AG04449 (cell line): ENCODE measurements at places on chromosomes 6 and 20.

- DNase-seq: no peak
Measured at GRCh38 chr6:106516616-106517015, 112.7 kb downstream of the RTN4IP1 start.

GRCh38 chr20:53216478-53216855, 244.3 kb downstream of the TSHZ2 start:
- DNase-seq: no peak

GRCh38 chr6:89204096-89204495, 13.1 kb downstream of the GABRR1 start:
- DNase-seq: no peak

DNA sequence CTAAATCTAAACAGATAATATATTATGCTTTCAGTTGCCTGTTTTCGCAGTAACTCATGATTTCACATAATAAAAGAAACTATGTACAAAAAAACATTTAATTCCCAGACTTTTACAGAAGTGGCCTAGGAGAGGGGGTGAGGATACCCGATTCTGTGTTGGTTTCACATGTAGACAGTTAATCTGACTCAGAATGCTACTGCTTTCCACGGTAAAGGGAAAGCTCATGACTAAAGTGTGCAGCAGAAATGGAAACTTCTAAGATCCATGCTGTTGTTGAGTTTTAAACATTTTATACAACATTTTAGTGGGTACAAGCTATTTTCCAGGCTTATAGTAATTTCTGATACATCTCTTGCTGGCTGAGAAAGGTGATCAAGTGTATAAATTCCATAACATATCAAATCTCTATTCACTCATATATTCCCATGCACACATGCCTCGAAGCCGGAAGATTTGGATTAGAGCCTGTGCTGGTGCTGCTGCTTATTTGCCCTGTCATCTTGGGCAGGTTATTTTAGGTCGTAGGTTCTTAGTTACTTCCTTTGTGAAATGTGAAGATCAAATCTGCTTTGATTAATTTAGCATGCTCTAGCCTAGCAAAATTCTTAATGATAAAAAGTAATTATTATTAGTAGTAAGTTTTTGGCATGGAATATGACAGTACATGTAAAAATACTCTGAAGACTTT, 896.7 kb upstream of the MAP3K7 start:
- no peak for DNase-seq

- peak; percentile 36 for DNase-seq
Measured at GRCh38 chr20:35093267-35093884, 769 bp upstream of the TRPC4AP start.

DNA sequence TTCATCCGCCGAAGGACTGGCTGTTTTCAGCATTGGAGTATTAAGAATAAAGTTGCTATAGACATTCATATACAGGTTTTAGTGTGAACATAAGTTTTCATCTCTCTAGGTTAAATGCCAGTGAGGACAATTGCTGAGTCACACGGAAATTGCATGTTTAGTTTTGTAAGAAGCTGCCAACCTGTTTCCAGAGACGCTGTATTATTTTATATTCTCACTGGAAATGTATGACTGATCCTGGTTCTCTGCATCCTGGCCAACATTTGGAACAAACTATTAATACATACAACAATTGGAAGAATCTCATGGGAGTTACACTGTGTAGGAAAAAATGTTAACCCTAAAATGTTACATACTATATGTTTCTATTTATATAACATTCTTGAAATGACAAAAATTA, 16.7 kb upstream of the TGM6 start:
- DNase-seq: peak; percentile 16

GRCh38 chr20:40317156-40317790, 371.8 kb downstream of the MAFB start:
- no peak for DNase-seq

GRCh38 chr6:119738425-119738824, 388.9 kb upstream of the MAN1A1 start:
- DNase-seq: no peak

DNA sequence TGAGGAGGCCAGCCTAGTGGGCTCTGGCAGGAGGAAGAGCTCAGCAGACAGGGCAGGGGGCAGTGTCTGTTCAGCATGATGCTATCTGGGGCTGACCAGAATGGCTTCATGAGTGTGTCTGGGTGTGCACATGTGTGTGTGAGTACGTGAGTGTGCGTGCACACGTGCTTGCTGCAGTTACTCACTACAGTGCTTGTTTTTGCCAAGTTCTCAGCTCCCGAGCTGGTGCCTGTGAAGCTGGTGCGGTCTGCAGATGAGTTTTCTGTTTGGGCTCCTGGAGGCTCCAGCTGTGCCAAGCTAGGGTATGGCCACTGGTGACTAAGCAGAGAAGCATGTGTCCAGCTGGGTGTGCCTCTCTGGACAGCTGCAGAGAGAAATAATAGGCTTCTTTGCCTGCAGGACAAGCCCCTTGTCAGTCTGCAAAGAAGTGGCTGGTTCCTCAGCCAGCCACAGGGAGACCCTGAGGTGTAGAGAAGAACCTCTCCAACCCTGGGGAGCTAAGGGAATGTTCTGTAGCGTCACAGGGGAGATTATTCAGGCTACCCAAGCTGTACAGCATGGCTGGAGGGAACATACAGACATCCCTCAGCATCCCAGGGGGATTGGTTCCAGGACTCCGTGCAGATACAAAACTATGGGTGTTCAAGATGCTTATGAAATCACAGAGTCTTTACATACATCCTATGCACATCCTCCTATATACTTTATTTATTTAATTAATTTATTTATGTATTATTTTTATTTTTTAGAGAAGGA, 40.2 kb upstream of the FAM50B start:
- DNase-seq: peak; percentile 42

GRCh38 chr6:138431256-138432062, 27.4 kb downstream of the HEBP2 start:
- DNase-seq: no peak

DNA sequence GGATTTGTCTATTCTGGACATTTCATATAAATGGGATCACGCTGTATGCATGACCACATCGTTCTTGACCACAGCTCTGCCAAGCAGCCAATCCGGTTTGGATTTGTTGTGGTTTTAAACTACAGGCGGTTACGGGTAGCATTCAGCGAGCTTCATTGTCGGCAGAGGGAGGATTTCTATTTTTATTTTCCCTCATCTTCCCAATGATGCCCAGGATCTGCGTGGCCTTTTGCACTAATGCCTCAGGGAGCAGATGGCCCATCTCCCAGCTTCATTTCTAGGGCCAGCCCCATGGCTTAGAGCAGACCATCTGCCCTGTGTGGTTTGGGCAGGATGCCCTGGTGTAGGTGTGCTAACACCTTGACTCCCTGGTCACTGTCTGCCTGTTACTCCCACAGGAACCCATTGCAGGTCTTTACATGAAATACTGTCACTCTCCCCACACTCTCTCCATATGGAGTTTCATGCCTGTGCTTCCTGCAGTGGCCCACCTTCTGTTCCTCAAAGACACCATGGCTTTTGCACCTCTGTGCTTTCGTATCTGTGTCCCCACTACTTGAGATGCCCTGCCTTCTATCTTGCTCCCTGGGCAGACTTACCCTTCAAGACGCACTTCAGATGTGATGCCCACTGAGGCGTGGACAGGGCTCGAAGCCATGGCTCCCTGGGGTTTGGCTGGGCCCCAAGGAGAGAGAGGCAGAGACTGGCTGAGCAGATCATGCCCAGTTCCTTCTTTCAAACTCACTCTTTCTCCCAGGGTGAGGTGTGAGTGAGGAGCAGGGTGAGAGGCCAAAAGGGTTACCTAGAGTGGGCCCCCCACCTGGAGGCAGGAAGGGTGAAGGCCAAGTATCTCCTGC, 26.0 kb downstream of the SDCBP2 start:
- DNase-seq: no peak

GRCh38 chr6:20402092-20402341, 338 bp downstream of the E2F3 start:
- no peak for DNase-seq

- DNase-seq: no peak
Measured at GRCh38 chr6:116380346-116380745, 9.6 kb downstream of the DSE start.

DNA sequence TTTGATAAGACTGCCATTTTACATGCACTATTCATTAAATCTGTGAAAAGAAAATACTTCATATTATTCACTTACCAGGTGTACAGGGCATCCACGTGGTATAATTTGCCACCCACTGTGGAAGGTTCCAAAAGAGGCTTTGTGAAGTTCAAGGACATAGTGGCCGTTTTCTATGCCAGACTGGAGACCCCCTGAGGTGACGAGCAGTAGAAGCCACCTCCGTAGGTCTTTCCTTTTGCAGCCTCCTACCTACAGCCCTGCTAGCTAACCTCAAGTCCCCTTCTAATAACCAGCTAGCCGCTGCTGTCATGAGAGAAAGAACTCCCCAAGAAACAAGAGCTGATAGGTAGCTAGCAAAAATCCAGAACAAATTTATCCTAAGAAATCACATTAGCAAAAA, 110.5 kb downstream of the ARHGAP18 start:
- DNase-seq: no peak

GRCh38 chr6:136036601-136037000, 185.1 kb downstream of the PDE7B start:
- no peak for DNase-seq

- DNase-seq: no peak
Measured at GRCh38 chr6:14488180-14488579, 370.6 kb downstream of the CD83 start.

GRCh38 chr6:106631346-106631745, 2.0 kb downstream of the QRSL1 start:
- DNase-seq: no peak

GRCh38 chr6:56241124-56241802, 6.1 kb downstream of the COL21A1 start:
- DNase-seq: no peak

GRCh38 chr6:42295677-42296076, 78.0 kb upstream of the MRPS10 start:
- no peak for DNase-seq

DNA sequence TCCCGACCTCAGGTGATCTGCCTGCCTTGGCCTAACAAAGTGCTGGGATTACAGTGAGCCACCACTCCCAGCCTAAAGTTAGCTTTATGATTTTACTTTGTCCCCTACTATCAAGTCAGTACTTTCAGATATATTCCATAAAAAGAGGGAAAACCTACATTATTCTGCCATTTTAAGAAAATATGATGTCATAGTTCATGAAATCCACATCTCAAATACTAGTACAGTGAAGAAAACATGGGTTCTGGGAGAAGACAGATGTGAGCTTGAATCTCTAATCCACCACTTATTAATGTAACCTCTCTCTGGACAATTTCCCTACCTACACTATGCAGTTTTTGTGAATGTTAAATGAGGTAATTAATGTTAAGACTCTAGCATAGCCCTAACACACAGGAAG, 74.5 kb downstream of the PDE10A start:
- DNase-seq: no peak

GRCh38 chr6:125812394-125813292, 21.9 kb downstream of the NCOA7 start:
- DNase-seq: peak; percentile 86

DNA sequence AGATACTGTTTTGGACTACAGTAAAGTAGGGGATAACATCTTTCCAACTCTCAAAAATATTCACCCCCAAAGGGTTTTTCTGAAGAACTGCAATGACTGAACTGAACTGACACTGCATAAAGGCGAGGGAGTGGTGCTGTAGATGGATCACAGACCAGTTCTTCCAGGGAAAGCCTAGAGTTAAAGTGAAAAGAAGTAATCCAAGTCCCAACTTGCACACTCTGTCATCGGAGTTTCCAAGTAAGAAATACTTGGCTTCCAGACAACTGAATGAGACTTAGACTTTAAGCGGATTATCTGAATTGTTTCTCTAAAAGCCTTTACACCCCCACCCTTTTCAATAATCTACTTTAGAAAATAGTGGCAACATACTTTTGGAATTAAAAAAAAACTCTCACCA, 134.1 kb upstream of the PREP start:
- no peak for DNase-seq

- peak; percentile 83 for DNase-seq
Measured at GRCh38 chr6:16725145-16725864, 36.0 kb downstream of the ATXN1 start.

DNA sequence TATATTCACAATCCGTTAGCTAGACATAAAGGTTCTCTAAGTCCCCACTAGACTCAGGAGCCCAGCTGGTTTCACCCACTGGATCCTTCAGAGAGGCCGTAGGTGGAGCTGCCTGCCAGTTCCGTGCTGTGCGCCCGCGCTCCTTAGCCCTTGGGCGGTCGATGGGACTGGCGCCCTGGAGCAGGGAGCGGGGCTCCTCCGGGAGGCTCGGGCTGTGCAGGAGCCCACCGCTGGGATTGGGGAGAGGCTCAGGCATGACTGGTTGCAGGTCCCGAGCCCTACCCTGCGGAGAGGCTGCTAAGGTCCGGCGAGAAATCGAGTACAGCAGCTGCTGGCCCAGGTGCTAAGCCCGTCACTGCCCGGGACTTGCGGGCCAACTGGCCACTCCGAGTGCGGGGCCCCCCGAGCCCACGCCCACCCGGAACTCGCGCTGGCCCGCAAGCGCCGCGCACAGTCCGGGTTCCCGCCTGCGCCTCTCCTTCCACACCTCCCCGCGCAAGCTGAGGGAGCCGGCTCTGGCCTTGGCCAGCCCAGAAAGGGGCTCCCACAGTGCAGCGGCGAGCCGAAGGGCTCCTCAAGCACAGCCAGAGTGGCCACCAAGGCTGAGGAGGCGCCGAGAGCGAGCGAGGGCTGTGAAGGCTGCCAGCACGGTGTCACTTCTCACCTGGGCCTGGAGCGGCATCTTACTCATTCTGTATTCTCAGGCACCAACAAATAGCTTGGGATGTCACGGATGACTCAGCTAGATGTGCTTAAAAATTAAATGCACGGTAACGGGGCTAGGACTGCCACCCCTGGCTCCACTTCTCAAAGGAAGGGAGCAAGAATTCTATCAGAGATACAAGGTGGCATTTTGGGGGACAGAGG, 44.1 kb downstream of the IRF4 start:
- no peak for DNase-seq

- no peak for DNase-seq
Measured at GRCh38 chr6:113879186-113880096, 22.3 kb downstream of the MARCKS start.

DNA sequence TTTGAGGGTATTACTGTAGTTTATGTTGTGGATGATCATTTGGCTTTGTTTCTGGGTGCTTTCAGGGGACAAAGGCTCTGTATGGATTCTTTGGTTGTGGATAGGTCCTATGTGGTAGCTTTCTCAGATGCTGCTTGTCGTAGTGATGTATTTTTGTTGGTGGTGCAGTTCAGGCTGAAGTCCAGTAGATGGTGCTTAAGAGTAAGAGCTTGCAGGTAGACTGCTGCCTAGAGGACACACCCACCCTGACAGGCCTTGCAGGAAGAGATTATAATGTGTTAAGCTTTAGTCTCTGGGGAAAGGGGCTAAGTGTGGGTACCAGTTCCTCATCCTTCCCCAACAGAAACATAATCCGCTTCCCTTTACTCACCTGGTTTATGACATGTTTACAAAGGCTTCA, 62.6 kb upstream of the ADGRB3 start:
- no peak for DNase-seq

GRCh38 chr6:135498185-135498841, 773 bp upstream of the AHI1 start:
- peak; percentile 49 for DNase-seq

- DNase-seq: no peak
Measured at GRCh38 chr6:134437376-134437775, 119.5 kb upstream of the SGK1 start.
